ENCODE measurements at places on chromosomes 7 and 10.

DNA sequence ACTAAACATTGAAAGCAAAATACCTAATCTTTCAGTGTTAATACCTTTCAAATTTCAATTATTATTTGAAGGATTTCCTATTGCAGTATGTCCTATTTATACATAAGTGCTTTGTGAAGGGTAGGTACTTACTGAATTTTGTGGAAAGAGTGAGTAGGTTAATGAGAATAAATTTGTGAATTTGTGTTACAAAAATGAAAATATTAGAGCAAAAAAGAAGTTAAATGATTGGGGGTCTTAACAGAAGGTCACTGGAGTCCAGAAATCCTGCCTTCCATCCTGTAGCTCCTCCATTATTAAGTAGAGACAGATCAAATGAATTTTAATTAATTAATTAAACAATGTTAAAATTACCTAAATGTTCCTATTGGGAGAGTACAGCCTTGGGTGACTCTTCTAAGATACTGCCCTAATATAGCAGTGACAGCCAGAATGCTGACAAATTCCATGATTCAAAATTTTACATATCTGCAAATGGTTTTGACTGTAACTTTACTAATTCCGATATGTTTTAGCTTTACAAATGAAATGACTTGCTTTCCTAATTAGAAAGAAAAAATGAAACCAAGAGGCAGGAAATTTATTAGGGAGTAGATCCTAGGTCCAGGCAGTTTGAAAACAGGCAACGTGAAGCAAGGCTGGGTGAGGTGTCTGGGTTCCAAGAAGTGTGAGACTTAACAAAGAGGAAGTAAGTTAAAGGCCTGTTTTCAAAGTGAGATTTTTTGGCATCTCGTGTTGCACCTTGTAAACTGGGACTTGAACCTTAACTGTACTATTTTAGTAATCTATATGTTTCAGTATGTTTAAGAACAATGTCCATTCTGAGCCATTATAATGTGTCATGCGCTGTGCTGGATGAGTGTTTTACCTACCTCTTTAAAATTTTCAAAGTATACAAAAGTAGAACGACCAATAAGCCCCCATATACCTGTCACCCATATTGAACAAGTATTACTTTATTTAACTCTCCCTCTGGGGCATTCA is 1.5 kb downstream of the PIK3CG start:
- DNase-seq, result no peak

- no peak for DNase-seq
Observed at GRCh38 chr7:48398191-48398590, 226.9 kb downstream of the ABCA13 start.

- no peak for DNase-seq
Observed at GRCh38 chr7:116218051-116218645, 7.8 kb downstream of the TES start.

DNA sequence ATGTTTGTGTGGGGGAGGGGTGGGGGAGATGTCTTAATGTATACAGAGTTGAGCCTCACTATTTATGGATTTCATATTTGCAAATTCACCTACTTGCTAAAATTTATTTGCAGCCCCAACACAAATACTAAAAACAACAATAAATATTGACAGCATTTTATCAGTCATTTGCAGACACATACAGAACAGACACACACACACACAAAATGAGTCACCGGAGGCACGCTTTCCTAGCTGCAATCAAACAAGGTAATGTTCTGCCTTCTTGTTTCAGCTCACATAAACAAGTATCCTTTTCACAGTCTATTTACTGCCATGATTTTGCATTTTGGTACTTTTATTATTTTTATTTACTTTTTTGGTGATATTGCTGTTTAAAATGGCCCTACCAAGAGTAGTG is 88.5 kb downstream of the IPMK start:
- DNase-seq, result no peak

- DNase-seq, result no peak
Observed at GRCh38 chr10:62985807-62986600, 147.1 kb upstream of the NRBF2 start.

- DNase-seq, result no peak
Observed at GRCh38 chr7:171912-172515, 20.4 kb upstream of the FAM20C start.

DNA sequence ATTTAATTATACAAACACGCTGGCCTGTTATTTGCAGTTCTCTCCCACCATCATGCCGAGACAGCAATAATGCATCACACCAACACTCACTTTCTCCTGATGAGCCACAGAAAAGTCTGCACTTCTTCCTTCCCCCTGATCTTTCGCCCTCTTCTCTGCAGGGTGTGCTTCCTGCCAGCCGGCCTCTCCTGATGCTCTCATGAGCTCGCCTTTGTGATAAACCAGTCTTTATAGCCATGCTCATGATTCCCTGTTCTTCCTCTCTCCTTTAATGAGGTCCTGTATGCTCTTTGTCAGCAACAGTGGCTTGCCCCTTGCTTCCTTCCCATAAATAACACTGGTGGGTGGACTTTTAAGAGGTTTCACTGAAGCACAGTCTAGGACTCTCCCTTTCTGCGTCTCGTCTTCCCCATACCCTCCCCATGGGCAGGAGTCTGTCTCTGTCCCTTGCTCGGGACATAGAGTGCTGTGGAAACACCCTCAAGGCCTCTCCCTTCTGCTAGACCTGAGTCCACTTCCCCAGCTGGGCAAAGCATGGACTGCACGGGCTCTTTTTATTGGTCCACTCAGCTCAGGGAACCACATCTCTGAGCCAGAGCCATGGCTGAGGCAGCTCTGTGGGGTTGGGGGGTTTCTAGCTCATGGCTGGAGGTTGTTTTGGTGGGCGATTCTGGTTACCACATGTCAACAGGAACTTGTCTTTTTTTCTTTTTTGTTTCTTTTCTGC is 133.9 kb downstream of the C10orf105 start:
- no peak for DNase-seq

DNA sequence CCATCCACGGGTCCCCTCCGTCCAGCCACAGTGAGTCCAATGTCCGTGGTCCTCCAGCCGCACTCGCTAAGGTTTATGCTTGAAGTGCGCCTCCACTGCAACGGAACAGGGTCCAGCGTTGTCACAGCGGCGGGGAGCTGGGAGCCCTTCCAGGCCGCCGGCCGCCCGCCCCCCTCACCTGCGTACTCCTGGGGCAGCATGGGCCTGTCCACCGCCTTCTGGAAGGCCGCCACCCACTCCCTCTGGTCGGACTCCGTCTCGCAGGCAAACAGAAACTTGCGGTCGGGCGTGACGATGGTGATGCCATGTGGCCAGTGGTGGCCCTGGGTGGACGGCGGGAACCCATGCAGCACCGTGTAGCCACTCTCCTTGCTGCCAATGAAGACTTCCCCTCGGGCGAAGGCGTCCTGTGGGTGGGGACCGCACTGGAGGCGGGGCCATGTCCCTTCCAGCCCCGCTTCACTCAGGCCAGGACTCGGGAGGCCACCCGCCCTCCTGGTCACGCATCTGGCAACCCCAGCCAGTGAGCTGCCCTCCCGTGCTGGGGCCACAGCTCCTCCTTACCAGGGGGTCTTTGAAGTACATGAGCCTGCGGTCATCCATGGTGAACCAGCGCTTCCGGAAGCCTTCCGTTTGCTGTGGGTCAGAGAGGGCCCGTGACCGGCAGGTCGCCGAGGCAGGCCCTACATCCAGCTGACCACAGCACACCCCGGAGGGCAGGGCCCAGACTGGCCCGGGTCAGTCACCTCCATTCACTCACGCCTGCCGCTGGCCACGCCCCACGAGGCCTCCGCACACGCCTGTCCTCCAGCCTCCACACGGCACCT is 22.7 kb downstream of the GET4 start:
- DNase-seq, result no peak

DNA sequence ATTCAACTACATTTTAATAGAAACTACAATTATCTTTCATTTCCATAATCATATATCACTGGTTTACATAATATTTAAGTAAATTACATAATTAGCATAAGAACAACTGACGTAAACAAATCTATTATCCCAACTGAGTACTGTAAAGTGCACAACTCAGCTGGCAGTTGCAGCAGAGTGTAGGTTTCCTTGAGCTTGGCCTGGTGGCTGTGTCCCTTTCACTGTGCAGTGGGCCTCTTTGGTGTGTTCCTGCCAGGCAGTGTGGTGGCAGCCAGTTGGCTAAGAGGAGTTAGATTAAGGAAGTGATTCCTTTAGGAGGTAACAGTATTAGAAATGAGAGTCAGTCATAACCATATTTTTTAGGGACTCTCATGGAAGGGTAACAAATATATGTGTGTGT is 7.0 kb downstream of the NRG3 start:
- DNase-seq, result no peak

Data from posterior vena cava (tissue), 2 donors.